ENCODE measurements at places on chromosomes 3 and 15.

GRCh38 chr3:117844676-117845075 lies 1135.1 kb downstream of the TUSC7 start:
- DNase-seq, result no peak

DNA sequence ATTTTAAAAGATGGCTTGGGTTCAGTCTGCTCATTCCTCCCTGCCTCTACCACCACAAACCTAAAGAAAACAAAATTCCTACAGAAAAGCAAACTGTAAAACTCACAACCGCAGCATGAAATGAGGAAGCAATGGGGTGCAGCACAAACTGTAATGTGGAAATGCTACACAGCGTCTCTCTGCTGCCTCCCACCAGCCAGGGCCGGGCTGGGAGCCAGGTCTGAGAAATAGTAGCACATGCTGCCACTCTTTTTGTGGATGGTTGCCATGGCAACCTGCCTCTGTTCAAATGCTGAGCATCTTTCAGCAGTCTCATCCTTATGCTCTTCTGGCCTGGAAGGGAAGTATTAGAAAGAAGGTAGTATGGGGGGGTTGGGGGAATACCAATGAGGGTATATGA lies 55.4 kb downstream of the EOMES start:
- peak; percentile 9 for DNase-seq

DNA sequence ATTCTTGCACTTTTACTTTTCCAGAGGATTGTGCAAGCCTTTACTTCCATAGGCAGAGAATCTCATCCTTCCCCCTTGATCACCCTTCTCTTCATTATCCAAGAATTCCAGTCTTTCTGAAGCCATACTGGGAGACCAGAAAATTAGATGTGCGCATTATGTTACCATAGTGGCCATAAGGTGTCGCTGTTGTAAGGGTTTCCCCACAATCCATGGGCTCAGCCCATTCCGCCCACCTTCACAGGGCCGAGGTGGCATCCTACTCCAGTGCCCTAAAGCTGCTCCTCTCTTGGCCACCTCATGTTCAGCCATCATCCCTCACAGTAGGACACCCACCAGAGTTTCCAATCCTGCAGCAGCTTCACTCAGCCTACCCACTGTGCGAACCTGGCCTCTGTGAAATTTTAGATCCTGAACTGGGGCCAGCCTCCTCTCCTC lies 35.0 kb downstream of the CTSH start:
- peak; percentile 35 for DNase-seq

DNA sequence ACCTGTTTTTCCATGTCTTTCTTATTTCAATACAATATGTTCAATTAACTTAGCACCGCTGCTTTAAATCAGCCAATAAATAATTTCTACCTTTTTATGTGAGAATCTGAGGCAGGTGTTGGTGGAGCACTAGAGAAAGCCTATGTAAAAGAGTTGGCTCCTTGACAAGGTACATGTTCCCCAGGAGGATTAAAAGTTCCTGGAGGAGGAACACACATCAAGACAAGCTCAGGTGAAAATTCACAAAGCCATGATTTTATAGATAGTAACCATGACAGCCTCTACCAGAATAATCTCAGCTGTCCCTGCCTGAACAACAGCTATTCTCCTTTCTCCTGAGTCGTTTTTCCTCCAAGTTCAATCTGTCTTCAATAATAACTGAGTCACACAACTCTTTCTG lies 3.4 kb upstream of the ZBED2 start:
- DNase-seq, result no peak

DNA sequence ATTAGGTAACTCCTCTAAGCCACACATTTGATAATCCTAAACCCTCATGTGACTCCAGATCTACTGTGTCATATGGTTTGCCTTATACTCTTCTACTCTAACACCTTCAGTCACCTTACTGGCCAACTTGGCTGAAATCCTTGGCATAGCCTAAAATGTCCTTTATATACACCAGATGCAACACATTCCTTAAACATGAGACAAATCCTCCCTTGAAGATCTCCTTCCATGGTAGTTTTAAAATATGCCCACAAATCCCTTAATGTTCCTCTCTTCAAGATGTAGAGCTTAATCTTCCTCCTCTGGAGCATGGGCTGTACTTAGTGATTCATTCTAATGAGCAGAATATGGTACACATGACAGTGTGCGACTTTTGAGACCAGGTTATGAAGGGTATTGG lies 238.9 kb downstream of the SUCLG2 start:
- no peak for DNase-seq

GRCh38 chr3:50503504-50504342 lies at the start of gene CACNA2D2:
TSS of gene CACNA2D2 (minus strand) at chr3:50503634. CDS start at chr3:50503423, 211 bp downstream.
- peak; percentile 40 for DNase-seq

- DNase-seq, result no peak
These were observed 133.9 kb downstream of the EEFSEC start for GRCh38 chr3:128287216-128287615.

DNA sequence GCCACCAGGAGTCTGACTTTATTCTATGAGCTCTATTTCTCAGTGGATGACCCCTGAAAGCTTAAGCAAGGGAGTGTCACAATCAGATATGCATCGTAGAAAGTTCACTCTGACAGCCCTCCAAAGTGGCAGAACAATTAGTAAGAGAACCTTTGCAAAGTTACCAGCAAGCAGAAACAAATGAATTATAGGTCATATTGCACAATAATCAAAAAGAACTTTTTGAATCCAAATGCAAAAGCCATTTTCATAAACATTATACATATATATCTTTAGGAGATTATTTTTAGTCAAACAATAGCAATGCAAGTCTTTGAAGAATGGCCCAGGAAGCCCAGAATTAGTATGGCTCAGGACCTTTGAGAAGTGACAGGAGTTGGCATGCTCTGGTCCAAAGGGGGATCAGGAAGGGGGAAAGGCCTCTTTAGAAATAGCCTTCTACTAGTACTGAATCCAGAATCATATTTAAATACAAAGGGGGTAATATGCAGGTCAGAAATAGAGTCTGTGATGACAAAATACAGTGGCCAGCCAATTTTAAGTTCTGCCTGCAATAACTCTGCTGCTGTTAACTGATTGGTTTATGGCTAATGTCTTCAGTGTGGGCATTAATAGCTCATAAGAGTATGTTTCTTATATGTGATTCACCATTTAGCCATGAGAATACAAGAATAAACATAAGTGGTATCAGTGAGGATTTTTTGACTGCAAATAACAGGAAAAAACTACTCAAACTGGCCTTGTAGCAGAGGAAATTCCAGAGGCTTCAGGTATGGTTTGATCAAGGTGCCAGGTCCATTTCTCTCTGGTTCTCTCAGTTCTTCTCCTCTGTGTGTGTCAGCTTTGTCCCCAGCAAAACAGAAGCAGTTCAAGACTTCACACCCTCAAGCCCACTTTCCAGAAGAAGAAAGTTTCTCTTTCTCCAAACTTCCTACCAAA lies 17.0 kb upstream of the ITGB5 start:
- no peak for DNase-seq

- no peak for DNase-seq
These were observed 41.2 kb upstream of the ZNF385D start for GRCh38 chr3:21792176-21792575.

- DNase-seq, result no peak
These were observed 102.0 kb upstream of the RPL32 start for GRCh38 chr3:12943124-12944021.

DNA sequence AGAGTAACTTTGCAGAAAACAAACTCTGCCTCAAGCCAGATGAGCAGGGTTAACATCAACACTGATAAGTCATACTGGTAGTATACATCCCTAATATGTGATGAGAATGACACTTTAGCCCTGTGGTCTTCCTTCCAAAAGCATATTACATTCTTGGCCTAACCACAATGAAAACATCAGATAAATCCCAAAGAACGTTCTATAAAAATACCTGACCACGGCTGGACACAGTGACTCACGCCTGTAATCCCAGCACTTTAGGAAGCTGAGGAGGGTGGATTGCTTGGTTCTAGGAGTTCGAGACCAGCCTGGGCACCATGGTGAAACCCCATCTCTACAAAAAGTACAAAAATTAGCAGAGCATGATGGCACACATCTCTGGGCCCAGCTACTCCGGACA lies 4.7 kb downstream of the TMCC1 start:
- no peak for DNase-seq

GRCh38 chr3:113741620-113742019 lies 4.4 kb downstream of the NAA50 start:
- no peak for DNase-seq

GRCh38 chr15:32837935-32838334 lies 120.1 kb downstream of the GREM1 start:
- DNase-seq, result no peak

DNA sequence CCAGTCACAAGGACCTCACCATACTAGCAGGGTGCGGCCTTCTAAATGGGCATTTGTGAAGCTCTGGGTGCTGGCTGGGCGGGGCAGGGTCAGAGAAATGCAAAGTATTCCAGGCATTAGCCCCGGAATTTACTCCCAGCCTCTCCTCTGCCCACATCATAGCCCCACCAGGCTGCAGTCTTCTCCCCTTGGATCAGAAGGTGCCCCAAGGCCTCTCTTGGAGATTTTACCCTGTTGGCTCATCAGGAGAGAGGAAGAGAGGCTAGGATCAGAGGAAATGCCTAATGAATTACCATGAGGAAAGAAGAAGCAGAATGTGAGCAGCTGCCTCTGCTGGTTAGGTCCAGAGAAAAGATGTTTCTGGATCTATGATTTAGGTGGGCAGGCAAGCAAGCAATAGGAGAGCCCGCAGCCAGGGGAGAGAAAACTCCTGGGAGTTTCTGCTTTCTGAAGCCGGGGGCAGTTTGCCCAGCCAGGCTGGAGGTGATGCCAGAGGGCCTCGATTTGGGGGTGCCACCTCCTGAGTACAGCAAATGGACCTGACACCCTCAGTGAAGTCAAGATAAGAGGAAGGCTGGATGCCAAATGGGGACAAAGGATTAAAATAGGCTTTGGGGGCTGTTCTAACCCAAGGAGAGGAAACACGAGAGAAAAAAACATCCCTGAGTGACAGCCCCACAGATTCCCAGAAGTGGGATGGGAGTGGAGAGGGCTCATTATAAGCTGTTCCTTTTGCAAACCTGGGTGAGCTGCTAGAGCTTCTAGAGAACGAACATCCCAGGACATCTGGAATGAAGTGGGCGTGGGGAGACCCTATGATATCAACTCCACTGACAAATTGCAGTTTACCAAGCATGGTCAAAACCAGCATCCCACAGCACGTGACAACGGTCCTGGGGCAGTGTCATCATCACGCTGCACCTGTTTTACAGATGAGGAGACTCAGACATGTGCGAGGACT lies 65.4 kb downstream of the BDH1 start:
- DNase-seq, result no peak

DNA sequence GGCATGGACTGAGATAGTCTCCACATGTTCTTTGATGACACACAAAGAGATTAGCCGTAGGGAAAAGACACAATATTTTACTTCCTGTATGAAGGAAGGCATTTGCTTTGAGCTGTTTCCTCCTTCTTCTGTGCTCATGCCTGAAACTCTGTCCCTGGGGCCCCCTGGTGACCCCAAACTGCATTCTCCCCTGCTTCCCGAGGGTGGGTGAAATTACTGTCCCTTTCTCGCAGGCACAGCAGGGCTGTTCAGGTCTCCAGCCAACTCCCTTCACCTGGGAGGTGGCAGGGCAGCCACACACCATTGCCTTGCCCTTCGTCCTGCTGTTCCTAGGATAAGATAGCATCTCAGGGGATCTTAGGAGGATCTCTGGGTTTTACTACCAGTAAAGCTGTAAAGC lies 79.2 kb downstream of the GABRG3 start:
- DNase-seq, result no peak

DNA sequence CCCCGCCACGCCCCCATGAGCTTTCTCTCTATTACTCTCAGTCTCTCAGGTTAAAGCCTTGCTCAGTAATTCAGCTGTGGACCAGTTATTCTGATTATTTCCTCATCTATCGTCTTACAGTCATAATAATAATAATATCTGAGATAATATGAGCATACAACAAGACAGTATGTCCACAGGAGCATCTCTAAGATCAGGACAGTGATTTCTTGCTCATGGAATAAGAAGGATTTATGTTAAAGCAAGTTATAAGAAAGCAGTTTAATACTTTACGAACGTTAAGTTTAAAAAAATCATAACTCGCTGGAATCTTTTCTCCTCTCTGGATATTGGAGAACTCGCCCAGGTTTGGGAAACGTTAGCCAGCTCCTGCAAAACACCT lies 643 bp upstream of the LMCD1 start:
- DNase-seq, result no peak

GRCh38 chr3:153744889-153745288 lies 376.3 kb upstream of the ARHGEF26 start:
- DNase-seq, result no peak

- DNase-seq, result no peak
These were observed 2.2 kb upstream of the CD276 start for GRCh38 chr15:73681856-73682599.

DNA sequence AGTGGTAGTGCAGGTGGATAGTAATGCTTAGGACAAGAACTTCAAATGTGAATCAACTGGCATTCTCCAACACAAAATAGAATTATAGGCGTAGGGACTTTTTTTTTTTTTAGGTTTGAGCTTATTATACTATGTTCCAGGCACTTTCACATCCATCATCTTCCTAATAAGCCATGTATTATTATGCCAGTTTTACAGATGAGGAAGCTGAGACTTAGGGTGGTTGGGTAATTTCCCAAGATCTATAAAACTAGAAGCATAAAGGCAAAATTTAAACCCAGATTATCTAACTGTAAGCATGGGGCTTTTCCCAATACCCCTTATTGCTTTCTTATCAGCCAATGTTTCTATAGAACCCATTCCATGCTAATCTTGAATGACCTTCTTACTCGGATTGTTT lies 75.1 kb upstream of the ETV5 start:
- DNase-seq, result no peak

GRCh38 chr3:177833332-177833731 lies 636.0 kb upstream of the TBL1XR1 start:
- no peak for DNase-seq

GRCh38 chr15:90159213-90159612 lies 41.9 kb upstream of the SEMA4B start:
- no peak for DNase-seq

DNA sequence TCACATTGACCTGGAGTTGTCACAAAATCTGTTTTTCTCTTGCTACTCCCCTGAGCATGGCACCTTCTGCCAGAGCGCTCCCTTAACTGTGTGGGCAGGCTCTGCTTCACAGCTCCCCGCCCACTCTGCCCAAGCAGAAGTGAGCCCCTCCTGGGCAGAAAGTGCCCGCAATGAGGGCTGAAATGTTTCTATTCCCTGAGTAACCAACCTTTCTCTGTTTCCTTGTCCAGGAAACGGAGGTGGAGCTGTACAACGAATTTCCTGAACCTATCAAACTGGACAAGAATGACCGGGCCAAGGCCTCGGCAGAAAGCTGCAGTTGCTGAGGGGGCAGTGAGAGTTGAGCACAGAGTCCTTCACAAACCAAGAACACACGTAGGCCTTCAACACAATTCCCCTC lies 66.3 kb upstream of the ACAD9 start:
- DNase-seq, result no peak

- no peak for DNase-seq
These were observed 3.8 kb downstream of the NCBP2 start for GRCh38 chr3:196938576-196938975.

DNA sequence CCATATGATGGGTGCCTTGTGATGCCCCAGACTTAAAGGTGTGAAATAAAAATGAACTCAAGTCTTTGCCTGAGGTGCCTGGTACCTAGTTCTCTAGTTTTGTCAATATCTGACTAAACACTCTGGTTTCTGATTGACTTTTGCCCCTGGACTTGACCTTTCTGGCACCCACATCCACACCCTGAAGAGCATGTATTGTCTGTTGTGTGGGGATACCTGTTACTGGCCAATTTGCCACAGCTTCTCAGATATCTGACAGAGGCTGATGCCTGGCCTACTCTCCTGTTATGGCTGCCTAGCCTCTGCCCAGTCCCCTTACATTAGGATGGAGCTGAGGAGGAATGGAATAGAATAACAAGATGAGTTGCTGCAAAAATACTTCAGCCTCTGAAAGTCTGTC lies 3.6 kb downstream of the ZBTB38 start:
- DNase-seq, result no peak

GRCh38 chr3:141259821-141260629 lies 28.4 kb downstream of the PXYLP1 start:
- DNase-seq, result no peak
